ENCODE measurements at places on chromosomes 7 and 10. TPM values are rescaled to one million over a fixed set of nuclear protein-coding genes. Genes with fewer than 3 reads are reported as not detected.

GRCh38 chr10:24879861-24880260 lies 72.5 kb downstream of the PRTFDC1 start:
- H3K27ac ChIP-seq = no peak overlapping the region
- H3K4me3 ChIP-seq = no peak overlapping the region
- no peak for DNase-seq
- H3K36me3 ChIP-seq = no peaks in the 10 kb centered on the region
- H3K4me1 ChIP-seq = no peaks in the 10 kb centered on the region
- no peaks in the 10 kb centered on the region for H3K27me3 ChIP-seq

VDAC2 gene
- 59.7 TPM for total RNA-seq

DNA sequence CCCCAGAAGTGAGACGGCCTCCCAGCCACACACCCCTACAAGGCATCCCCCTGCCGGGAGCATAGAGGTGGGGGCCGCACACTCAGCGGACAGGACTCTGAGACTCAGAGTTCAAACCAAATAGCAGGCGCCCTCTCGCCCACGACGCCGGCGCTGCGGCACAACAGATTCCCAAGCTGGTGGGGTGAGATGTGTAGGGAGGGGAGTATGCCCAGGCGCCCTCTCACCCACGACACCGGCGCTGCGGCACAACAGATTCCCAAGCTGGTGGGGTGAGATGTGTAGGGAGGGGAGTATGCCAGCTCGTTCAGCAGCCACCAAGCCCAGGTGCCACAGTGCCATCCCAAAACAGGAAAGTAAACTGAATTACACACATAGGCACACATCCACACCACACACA lies 64.7 kb downstream of the TCERG1L start:
- DNase-seq = peak; percentile 71
- H3K4me1 ChIP-seq = no peaks in the 10 kb centered on the region
- no peak overlapping the region for H3K4me3 ChIP-seq
- H3K27me3 ChIP-seq = no peaks in the 10 kb centered on the region
- no peaks in the 10 kb centered on the region for H3K36me3 ChIP-seq

DNA sequence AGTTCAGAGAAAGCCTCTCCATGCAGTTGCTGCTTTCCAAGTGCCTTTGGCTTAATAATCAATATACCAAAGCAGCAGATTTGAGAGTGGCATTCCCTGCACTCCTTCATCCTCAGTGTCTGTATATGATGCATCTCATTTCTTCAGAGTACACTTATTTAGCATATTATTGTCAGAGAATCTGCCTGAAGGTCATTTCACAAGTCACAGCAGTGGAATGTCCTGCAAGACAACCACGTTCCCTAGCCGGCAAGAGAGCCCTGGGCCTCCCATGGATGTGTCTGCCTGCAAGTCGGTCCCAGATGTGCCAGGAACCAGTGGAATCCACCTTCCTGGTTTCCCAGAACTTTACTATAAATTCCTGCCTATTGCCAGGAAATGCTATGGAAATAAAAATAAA lies 289.4 kb upstream of the IGFBP3 start:
- no peaks in the 10 kb centered on the region for H3K4me1 ChIP-seq
- H3K27me3 ChIP-seq = no peaks in the 10 kb centered on the region
- H3K27ac ChIP-seq = no peak overlapping the region
- H3K4me3 ChIP-seq = no peak overlapping the region
- no peak for DNase-seq

BMPER gene
- 9.4 TPM for total RNA-seq

DPYSL4 gene
- total RNA-seq = not detected

Data from upper lobe of left lung (tissue), 6 donors.